ENCODE measurements at places on chromosomes 3 and 15.

DNA sequence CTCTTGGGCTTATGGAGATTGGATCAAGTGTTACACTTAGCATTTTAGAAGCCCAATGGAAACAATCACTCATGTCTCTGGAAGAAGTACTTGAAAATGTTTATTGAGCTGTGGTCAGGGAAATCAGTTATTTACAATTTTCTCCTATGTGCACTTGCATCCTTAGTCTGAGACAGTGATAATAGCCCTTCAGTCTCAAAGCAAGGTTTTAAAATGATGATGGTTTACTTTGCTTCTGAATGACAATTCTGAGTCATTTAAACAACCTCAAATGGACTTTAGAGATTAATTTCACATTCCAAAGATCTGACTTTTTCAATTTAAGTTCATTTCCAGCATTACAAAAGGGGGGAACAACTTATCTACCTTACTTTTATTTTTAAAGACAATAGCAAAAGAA is 20.1 kb downstream of the TIPARP start:
- DNase-seq, result no peak

- no peak for DNase-seq
Measured at GRCh38 chr3:47024932-47025331, 45.5 kb downstream of the NBEAL2 start.

GRCh38 chr3:23590424-23591273 is 215.1 kb upstream of the UBE2E1 start:
- DNase-seq, result no peak

- DNase-seq, result no peak
Measured at GRCh38 chr3:126201168-126201567, 20.8 kb upstream of the ALDH1L1 start.

- DNase-seq, result no peak
Measured at GRCh38 chr15:29337156-29337959, 67.7 kb upstream of the NSMCE3 start.

DNA sequence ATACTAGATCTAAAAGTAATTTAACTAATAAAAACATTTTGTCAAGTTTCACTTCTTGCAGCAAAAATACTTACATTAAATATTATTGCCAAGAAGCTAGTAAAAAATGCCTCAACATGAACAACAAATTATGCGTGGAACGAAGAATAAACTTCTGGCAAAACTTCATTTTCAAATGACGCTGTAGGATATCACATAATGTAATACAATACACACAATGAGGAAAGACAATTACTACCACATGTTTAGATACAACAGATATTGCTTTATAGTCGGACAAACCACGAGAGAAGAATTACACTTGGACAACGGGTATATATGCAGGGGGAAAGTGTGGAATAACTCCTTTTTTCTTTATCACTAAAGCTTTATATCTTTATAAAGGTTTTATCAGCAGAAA is 21.6 kb downstream of the P3H2 start:
- no peak for DNase-seq

GRCh38 chr3:188383748-188384147 is 229.8 kb downstream of the LPP start:
- no peak for DNase-seq

- DNase-seq, result no peak
Measured at GRCh38 chr15:34271493-34271892, 46.7 kb downstream of the EMC4 start.

GRCh38 chr3:195001961-195002861 is 268.7 kb downstream of the XXYLT1 start:
- DNase-seq, result peak; percentile 60

- DNase-seq, result no peak
Measured at GRCh38 chr15:63836579-63836978, 2.8 kb upstream of the HERC1 start.

- no peak for DNase-seq
Measured at GRCh38 chr3:53104762-53105161, 25.5 kb downstream of the RFT1 start.

DNA sequence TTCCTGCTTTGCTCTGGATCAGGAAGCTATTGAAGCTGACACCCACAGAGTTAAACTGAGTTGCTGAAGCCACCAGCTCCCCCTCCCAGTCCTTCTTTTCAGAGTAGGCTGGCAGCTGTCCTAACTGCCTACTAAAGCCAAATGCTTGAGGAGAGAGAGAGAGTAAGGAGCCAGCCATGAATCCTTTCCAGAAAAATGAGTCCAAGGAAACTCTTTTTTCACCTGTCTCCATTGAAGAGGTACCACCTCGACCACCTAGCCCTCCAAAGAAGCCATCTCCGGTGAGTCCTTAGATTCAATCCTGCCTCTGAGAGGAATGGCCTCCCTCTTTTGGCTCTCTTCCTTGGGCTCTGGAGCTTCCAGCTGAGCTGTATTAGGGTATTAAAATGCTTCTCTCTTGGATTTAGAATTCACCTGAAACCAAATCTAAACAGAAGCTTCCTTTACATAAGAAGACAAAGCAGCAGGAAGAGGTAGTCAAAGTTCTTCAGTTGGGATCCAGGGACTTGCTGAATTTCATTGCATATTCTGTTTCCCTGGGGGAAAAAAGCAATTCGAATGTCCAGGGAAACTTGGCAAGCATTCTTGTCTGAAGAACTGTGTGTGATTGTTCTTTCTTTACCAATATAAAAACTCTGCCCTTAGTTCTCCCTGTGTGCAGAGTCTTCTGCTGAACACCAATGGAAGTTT is at the start of gene SLC15A2:
Gene SLC15A2 (plus strand): TSS at position 101 of the 690 bp plus-strand sequence. CDS start 76 bp downstream, at position 177.
- peak; percentile 60 for DNase-seq

DNA sequence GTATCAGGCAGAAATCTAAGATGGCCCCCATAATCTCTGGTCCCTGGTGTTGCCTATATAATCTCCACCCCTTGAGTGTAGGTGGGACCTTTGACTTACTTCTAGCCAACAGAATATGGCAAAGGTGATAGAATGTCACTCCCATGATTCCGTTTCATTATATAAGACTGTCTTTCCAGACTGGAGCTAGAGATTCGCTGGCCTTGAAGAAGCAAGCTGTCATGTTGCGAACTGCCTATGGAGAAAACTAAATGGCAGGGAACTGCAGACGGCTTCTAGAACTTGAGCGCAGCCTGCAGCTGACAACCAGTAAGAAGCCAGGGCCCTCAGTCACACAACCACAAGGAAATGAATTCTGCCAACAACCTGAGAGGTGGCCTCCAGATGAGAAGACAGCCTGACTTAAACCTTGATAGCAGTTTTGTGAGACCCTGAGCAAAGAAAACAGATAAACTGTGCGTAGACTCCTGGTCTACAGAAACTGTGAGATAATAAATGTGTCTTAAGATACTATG is 2.2 kb upstream of the KPNA1 start:
- DNase-seq, result no peak

- no peak for DNase-seq
Measured at GRCh38 chr3:100537646-100538338, 45.4 kb downstream of the TMEM45A start.

GRCh38 chr3:39154280-39155021 is 1.1 kb upstream of the CSRNP1 start:
- DNase-seq, result no peak

- no peak for DNase-seq
Measured at GRCh38 chr3:10392244-10392643, 71.3 kb upstream of the SEC13 start.

- DNase-seq, result no peak
Measured at GRCh38 chr3:109869586-109869985, 532.2 kb upstream of the DPPA4 start.

DNA sequence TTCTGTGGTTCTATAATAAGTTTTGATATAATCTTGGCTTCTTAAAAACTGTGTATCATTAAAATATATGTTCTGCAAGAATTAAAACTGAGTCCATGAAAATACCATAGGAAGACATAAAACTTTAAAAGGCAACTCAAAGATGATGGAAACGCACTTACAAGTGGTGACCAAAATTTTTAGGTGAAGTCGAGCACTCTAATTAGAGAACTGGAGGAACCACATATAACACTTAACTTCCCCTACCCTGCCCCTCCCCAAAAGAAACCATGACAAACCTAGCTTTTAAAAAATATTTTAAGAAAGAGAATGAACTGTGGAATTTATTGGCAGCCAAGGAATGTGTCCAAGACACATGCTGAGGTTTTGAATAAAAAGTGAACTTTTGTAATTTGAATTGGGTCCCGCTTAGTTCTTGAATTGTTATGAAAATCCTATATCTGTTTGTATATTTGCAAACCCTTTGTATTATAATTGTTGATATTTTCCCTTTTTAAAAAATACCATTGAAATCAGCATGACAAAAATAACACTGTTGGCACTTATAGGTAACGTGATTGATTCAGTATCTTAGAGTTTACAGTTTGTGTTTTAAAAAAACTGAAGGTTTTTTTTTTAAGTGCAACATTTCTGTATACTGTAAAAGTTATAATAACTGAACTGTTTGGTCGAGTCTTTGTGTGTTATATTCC is 7.7 kb downstream of the NR2F2 start:
- no peak for DNase-seq

GRCh38 chr3:100420885-100421284 is 19.5 kb downstream of the LNP1 start:
- DNase-seq, result no peak

GRCh38 chr15:89845305-89845893 is 30.7 kb upstream of the ANPEP start:
- no peak for DNase-seq

DNA sequence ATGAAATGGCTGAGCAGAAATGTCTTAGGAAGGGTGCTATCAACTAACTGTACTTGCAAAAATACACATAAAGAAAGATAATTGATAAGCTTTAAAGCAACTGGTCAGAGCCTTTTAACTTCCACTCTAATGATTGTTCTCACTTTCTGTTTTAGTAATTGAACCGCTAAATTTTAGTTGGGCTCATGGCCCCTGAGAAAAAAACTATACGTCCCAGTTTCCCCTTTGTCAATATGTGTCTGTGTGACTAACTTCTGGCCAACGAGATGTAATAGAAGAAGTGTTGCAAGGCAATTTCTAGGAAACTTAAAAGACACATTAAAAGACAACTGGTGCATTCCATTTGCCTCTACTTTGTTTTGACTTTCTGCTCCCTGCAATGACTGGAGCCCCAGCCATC is 223.9 kb downstream of the NR1D2 start:
- no peak for DNase-seq

GRCh38 chr3:147616998-147617619 is 207.9 kb downstream of the ZIC1 start:
- DNase-seq, result no peak

GRCh38 chr15:67862750-67863441 is 23.1 kb upstream of the RNU6-1 start:
- DNase-seq, result no peak

DNA sequence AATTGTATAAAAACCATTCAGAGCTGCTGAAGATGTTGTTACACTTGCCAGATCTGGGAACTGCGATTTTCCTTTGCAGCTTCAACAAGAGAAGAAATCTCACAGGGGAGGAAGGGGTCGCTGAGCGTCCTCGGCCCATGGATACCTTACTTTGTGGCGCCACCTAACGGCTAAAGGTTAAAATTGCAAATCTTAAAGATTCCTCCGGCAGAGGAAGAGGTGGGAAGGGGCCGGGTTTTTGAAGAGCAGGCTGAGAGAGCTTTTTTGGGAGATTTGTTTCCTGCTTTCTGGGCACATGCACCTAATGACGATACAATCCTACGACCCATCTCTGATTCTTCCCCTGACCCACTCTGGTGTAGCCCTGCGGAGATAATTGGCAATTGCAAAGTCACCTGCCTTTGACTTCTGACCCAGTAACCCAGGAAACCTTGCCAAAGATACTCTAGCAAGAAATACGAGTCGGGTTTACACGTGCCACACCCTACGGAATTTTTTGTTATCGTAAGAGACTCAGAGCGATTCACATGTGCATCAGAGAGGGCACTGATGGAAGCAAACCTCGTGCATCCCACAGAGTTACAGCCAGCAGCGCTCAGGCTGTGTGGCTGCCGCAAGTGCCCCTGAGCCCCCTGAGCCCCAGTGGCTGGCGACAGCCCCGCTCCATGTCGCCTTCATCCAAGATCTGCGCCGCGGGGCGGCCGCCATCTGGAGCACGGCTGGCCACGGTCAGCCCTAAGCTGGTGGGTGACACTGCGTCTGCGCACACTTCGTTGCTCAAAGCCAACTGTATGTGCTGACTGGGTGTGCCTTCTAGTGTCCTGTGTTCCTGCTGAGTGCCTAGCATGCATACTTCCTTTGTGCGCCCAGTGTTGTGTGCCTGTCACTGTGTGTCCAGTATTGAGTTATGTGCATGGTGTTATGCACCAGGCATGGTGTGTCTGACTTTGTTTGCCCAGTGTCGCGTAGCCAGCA is 55.2 kb upstream of the CHRNA7 start:
- DNase-seq, result peak; percentile 48

GRCh38 chr15:72445426-72445825 is 28.7 kb upstream of the ARIH1 start:
- DNase-seq, result no peak

GRCh38 chr15:77759896-77760592 is 127.3 kb upstream of the LINGO1 start:
- no peak for DNase-seq

DNA sequence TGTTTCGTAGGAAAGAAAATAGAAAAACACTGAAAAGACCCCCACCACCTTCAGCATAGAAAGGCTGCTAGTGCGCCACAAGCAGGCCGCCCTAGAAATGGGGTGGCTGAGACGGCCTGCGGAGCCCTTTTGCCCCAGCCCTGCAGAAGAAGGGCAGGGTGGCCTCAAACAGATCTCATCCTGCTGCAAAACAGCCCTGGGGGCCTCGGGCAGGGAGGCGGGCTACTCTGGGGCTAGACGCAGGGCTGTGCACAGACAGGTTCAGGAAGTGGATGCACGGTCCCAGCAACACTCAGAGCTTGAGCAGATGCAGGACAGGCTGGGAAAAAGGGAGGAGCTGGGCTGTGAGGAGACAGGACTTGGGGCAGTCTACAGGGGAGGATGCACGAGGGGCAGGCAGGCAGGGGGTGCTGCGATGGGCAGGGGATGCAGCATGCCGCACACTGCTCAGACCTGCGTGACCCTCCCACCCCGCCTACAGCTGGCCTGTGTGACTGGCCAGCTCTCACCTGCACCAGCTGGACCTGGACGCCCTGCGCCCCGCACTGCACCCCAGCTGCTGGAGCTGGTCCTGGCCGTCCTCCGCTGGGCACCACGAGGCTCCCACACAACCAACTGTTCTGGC is 34.3 kb downstream of the ZXDC start:
- no peak for DNase-seq

- no peak for DNase-seq
Measured at GRCh38 chr3:48899273-48899672, 591 bp upstream of the SLC25A20 start.

GRCh38 chr3:71857956-71858355 is 73.0 kb upstream of the PROK2 start:
- DNase-seq, result no peak

DNA sequence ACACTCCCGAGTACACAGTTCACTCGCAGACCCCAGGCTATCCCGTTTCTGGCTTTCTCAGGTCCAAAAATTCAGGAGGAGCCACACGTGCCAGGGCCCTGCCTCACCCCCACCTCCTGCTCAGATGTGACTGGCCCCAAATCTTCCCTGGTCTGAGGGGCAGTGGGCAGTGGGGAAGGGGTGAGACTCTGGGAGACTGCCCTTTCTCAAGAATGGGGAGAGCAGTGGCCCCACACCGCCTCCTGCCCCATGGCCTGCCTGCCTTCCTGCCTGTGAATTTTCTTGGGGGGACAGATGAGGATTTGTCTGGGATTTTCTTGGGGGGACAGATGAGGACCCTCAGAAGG is 174.6 kb downstream of the MEGF11 start:
- no peak for DNase-seq

- DNase-seq, result no peak
Measured at GRCh38 chr3:15089201-15089600, 9.7 kb downstream of the RBSN start.

- peak; percentile 53 for DNase-seq
Measured at GRCh38 chr3:58202917-58203360, 7.8 kb downstream of the DNASE1L3 start.

Measured in femur (tissue), 1 donor.